ENCODE measurements at places on chromosomes 2 and 18. TPM values are rescaled to one million over a fixed set of nuclear protein-coding genes. Genes with fewer than 3 reads are reported as not detected.
A peak's percentile ranks its signal among the peaks of the same experiment; 100 is the strongest.

- no peak for DNase-seq
These were observed 317.6 kb downstream of the TNS1 start for GRCh38 chr2:217685255-217685605.

GRCh38 chr2:15965564-15966019 is 25.2 kb downstream of the MYCN start:
- DNase-seq, result peak; percentile 31

ALLC gene
- total RNA-seq, result not detected

DNA sequence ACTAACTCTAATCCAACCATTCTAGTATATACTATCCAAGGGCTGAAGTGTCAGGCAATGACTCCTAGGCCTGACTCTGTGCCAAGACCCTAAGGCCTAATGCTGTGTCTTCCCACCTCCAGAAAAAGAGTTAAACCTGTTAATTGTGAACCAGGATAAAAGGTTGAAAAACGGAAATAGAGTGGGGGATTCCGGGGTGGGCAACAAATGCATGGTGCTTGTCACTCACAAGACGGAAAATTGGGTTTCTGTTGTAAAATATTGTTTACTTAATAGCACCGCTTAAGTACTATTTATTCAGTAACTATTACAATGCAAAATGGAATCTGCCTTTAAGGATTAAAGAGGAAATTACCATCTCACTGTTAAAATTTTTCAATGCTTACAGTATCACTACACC is 3.2 kb downstream of the STK17B start:
- no peak for DNase-seq

DNA sequence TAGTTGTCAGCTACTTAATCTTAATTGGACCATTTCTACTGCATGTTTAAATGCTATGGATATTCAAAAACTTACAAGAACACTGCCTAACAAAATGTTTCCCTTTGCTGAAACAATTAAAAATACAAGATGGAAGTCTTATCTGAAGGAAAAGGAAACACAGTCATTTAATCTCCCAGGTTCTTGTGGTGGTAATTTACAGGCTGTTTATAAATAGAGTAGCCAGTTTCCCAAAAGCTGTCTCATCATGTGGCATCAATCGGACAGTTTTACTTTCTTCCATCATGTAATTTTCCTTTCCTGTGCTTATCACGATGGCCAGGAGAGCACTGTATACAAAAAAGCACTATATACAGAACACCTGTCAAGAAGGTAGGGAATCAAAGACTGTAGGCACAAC is 368.1 kb downstream of the ZEB2 start:
- no peak for DNase-seq

- DNase-seq, result no peak
These were observed 6.0 kb upstream of the FAM117B start for GRCh38 chr2:202628646-202629198.

DNA sequence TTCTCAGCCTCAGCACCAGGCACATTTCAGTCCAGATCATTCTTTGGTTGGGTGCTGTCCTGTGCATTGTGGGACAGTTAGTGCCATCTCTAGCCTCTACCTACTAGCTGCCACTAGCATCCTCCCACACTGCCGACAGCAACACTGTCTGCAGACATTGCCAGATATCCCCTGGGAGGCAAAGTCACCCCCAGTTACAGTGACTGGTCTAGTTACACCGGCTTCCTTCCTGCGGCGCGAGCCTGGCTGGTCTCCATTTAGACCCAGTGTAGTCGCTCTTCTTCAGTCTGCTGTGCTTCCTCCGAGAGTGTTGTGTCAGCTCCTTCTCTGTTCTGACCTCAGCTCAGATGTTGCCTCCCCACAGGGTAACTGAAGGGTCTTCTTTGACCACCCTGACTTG is 283.1 kb downstream of the PHLPP1 start:
- DNase-seq, result no peak

DNA sequence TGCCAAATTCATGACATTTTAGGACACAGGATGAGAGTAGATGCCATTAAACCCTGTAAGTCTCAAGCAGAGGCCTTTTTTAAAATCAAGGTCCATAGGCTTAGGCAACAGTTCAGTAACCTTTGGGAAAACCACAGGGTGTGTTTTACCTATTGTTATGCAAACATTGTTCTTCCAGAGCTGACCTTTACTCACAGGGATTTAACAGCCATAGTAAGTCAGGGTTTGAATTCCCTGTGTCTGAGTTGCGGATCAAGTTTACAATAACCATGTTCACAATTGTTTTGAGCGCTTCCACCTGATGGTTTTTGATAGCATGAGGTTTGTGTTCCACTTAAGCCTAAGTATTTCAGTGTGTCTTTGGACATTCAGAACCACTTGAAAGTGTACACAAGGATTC is 160.1 kb upstream of the BOD1L2 start:
- DNase-seq, result no peak

FLACC1 gene
- not detected for total RNA-seq

GRCh38 chr2:239264492-239264837 is 136.4 kb downstream of the HDAC4 start:
- peak; percentile 18 for DNase-seq
